ENCODE measurements at places on chromosomes 3 and 15.
A peak's percentile ranks its signal among the peaks of the same experiment; 100 is the strongest.

DNA sequence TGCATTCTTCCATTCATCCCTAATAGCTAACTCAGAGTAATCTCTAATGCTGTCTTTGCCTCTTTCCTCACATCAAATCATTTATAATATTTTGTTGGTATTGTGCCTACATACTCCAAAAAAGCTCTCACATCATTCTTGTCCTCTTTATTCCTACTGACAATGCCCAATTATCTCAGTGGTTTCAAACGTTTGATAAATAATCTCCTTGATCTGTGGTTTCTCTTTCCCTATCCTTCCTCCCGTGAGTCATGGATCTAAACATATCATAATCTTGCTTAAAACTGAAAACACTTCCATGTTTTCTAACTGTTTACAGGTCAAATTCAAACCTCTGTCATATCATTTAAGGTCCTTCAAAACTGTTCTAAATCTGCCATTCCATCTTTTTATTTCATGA is 115.1 kb downstream of the CNTN6 start:
- DNase-seq: no peak

GRCh38 chr3:162292409-162292808 is 795.8 kb downstream of the OTOL1 start:
- no peak for DNase-seq

DNA sequence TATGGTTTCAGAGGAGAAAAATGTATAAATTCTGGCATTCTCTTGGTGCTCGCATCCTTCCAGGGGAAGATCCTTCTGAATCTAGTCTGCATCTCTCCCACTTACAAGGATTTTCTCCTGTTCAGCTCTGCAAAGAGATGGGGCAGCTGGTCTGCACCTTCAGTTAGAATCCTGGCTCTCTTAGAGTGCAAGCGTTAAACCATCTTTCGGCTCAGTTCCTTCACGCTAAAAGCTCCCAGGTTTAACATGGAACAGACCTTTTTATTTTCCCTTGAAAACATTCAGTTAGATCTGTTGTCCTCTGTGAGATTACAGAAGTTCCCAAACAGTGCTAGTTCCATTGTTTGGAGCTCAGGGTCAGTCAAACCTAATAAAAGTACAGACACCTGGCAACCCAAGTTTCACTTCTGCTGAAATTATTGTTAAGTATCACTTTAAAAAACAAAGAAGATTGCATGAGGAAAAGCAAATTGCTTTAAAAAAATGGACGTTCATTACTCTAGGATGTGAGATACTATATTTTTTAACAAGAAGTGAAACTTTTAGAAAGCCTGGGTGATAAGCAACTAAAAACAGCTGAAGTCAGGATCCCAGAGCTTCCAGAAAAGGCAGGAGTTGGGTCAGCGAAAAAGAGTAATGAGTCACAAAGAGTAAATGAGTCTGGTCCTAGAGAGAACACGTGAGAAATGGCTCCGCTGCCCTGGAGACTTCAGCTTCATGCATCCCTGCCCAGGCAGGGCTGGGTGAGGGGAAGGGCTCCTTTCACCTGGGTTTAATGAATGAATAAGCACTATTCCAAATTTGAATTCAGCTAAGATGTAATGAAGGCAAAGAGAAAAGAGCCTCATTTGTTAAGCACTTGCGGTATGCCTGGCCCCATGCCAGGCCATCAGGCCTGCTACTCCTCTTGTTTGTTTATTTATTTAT is 63.3 kb downstream of the ABTB1 start:
- DNase-seq: peak; percentile 70

- peak; percentile 14 for DNase-seq
Observed at GRCh38 chr3:138850151-138850550, 15.4 kb upstream of the PIK3CB start.

GRCh38 chr3:122103821-122104514 is 48.8 kb downstream of the CD86 start:
- DNase-seq: no peak

- DNase-seq: no peak
Observed at GRCh38 chr3:18813300-18813699, 335.0 kb upstream of the KCNH8 start.

- DNase-seq: peak; percentile 23
Observed at GRCh38 chr3:46193436-46193835, 14.7 kb downstream of the CCR1 start.

- DNase-seq: peak; percentile 12
Observed at GRCh38 chr3:77348244-77348855, 308.5 kb downstream of the ROBO2 start.

DNA sequence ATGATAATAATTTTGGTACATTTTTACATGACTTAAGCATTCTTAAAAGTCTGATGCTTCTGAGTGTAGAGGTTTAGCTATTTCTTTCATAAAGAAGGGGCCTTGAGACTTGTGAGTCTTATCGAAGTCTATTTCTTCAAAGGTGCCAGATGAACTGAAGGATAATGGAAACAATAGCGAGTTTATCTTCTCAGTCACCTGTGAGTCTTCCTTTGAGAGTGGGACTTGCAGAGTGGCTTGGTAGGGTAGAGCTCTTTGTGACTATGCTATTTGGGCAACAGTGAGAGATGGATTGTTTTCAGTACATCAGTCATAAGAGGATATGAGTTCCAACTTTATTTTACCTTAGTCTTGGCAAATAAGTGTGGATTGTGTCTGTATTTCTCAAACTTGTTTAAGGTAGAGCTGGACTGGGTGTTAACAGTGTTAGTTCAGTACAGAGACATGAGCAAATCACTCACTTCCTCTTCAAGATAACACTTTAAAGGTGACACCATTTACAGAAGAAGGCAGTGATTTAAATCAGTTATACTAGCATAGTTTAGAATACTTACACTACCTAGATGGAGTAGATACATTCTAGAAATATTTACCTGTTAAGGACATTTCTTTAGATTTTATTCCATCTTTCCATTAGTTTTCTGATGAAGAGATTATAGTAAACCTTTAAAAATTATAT is 3.2 kb downstream of the AKAP13 start:
- DNase-seq: no peak

DNA sequence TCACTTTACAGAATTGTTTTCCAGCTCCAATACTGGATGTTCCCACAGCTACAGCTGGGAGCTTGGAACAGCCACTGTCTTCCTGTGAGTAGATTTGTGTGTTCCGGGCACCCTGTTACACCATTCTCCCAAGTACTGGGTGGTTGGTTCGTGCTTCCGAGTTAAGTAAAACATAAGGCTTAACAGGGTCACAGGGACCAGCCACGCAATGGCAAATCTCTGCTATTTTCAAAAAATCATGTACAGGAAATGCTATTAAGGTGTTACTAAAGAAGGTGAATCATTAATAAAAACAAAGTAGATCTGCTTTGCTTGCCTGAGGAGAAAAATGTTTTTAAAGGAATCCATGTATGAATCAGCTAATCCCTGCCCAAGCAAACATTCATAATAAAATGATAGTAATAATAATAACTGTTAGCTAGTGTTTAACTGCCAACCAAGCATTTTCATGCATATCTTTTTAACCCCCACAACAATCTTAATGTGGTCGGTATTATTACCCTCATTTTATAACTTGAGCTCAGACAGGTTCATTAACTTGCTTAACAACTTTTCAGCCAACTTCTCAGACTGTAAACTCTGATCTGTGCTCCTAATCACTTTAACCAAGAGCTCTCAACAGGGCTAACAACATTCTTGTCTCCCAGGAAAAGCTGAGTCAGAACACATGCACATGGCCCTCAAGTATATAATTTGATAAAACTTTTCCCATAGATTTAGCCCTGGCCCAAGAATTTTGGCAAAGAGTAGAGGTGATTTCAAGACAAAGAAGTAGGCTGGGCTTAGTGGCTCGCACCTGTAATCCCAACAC is 2.7 kb upstream of the C2CD4A start:
- DNase-seq: peak; percentile 22

- no peak for DNase-seq
Observed at GRCh38 chr15:74141591-74141990, 11.2 kb downstream of the ISLR2 start.

DNA sequence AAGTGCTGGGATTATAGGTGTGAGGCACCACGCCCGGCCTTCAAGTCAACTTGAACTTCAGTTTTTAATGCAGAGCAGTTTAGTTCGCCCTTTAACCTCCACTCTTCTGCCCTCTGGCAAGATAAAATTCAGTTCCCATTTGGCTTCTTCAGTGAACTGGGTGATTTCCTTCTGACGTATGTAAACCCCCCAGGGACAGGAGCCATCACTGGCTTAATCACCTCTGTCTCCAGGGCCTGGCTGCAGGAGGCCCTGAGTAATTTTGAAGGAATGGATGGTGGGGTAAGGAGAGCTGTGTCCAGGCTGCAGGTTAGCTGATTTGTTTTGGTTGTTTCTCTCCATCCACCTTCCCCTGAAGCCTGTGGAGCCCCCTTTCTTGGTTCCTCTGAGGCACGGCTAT is 11.9 kb downstream of the MCM2 start:
- no peak for DNase-seq

DNA sequence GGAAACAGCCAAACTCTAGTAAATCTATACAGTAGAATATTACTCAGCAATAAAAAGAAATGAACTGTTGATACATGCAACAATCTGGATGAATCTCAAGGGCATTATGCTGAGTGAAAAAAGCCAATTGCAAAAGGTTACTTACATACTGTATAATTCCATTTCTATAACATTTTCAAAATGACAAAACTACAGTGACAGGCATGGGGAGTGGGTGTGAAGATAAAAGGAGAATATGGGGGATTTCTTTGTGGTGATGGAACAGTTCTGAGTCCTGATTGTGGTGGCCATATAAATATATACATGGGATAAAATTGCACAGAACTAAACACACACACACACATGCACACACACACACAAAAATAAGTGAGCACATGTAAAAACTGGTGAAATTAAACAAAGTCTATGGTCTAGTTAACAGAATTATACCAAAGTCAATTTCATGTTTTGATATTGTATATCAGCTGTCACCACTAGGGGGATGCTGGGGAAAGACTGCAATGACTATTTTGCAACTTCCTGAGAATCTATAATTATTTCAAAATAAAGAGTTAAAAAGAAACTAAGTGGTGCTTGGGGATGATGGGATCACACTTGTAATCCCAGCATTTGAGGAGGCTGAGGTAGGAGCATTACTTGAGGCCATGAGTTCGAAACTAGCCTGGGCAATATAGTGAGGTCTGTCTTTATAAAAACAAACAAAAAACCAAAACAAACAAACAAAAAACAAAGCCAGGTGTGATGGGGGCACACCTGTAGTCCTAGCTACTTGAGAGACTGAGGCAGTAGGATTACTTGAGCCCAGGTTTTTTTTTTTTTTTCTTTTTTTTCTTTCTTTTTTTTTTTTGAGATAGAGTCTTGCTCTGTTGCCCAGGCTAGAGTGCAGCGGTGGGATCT is 66.0 kb downstream of the SPTSSB start:
- DNase-seq: peak; percentile 10

DNA sequence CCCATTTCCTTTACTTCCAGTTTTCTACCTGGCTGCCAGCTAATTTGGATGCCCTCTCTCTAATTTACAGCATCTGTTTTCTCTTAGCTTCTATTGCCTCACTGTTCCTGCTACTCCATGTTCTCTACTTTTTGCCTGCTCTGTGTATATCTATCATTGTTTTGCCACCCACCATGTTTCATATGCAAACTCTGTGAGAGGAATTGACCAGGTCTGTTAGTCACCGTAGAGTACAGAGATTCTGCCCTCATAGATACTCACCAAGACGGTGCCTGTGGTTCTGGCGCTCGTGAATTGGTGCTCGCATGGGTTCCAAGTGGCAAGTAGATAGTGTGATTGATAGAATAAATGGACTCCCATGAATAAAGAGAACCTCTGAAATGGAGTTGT is 288.8 kb downstream of the CNTN6 start:
- DNase-seq: no peak

DNA sequence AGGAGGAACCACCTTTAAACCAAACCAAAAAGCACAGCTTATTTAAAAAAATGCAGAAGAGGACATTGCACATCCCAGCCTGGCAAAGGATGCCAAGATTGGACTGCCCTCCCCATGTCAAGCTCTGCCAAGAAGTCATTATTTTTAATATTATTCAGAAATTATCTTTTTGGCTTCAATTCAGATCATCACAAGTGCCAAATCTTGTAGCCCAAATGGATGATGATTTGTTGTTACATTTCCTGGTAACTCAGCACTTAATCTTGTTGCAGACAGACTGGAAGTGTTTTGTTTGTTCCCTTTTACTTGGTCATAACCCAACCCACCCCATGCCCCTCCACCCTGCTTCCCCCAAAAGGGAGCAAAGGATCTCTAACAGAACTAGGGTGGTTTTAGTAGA is 28.1 kb upstream of the LXN start:
- DNase-seq: no peak

GRCh38 chr15:48147358-48147757 is 26.6 kb downstream of the SLC24A5 start:
- no peak for DNase-seq

GRCh38 chr15:71472566-71472965 is 337.8 kb upstream of the NR2E3 start:
- DNase-seq: no peak

DNA sequence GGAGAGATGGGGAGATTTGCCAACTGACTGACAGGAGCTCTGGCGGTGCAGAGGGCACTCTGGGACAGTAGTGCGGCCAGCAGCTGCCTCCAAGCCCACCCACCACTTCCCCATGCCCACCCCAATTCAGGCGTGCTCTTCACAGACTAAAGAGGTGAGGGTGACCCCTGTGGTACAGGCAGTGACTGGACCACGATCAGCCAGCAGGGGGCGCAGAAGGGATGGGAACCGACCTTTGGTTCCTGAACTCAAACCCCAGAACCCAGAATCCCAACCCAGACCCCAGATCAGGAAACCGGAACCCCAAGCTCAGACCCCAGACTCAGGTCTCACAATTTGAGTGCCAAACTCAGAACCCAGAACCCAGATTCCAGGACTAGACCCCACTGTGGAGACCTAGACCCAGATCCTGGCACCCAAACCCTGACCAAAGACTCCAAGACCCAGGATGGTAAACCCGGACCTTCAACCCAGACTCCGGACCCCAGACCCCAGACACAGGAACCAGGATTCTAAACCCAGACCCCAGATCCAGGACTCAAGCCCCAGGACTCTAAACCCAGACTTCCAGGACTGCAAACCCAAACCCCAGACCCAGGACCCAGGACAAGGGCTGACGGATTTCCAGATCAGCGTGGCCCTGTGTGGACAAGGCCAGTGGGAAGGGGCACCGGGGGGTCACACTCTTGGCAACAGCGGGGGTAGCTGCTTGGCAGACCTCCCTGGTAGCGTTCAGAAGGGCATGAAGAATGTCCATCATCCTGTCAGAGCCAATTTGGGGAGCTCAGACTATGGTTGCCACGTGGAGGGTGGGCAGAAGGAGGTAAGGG is 3.7 kb upstream of the MYL3 start:
- peak; percentile 76 for DNase-seq

GRCh38 chr15:38010395-38010794 is 76.0 kb downstream of the TMCO5A start:
- no peak for DNase-seq

DNA sequence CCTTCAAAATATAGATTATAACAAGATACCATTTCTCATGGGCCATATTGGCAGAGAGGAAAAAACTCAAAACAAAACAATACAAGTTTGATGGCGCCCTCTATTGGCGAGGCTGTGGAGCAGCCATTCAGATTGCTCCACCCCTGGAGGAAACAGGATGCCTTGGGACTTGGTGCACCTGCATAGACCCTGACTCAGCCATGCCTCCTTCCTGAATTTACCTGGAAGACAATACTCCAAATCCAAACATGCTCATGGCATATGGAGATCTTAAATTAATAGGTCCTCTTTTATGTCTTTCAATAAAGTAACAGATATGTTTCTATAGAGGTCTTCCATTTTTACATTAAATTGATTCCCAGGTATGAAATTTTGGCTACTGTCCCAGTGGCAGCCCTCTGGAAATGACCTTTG is 90.0 kb downstream of the APBA2 start:
- peak; percentile 35 for DNase-seq

GRCh38 chr3:40923143-40923542 is 276.2 kb upstream of the CTNNB1 start:
- DNase-seq: no peak

GRCh38 chr3:179073816-179074215 is 2.2 kb upstream of the ZMAT3 start:
- DNase-seq: no peak
